ENCODE measurements at places on chromosomes 7 and 10.

DNA sequence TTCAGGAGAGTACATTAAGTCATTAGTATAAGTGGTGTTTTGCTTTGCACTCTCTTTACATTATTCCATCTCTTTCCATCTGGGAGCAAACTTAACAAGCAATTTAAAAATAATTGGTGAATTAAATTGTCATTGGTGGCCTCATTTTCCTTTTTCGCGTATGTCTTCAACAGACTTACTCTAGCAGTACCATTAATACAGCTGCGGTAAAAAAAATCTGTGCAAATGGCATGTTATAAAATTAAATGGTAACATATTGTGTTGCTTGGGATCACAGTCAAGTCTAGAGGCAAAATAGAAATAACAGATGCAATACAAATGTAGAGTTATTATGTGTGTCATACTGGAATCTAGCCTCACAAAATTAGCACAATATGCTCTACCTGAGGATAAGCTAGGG lies 322.4 kb downstream of the PCDH15 start:
- DNase-seq = no peak

DNA sequence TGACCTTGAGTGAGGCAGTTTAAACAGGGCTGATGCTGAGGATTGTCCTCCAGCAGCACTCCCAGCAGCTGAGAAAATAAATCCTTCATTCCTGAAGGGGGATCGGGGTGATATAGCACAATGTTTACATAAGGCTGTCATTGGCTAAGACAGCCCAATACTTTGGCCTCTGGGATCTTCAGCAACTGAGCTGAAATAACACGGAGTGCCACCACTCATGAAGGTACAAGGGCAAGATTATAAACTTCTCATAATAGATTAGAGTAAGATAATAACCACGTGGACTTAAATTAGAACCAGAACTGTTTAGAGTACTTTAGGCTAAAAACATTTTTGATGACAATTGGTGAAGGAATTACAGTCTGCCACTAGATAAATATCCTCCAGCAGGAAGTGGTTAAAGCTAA lies 70.0 kb upstream of the PAPSS2 start:
- DNase-seq = no peak

DNA sequence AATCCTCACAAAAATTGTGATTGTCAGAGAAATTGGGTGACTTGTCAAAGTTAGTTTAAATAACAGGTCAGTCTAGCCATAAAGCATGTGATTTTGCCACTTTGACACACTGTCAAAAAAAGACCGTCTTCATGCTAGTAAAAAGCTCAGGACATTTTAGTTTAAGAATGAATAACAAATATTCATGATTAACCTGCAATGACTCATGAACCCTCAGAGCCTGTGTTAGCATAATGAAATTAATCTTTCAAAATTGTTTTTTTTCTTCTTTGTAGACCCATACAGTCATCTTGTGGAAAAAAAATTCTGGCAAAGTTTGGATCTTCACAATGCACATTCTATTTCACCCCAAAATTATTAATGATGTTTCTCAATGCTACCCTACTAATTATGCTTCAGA lies 255.2 kb upstream of the POT1 start:
- DNase-seq = no peak

DNA sequence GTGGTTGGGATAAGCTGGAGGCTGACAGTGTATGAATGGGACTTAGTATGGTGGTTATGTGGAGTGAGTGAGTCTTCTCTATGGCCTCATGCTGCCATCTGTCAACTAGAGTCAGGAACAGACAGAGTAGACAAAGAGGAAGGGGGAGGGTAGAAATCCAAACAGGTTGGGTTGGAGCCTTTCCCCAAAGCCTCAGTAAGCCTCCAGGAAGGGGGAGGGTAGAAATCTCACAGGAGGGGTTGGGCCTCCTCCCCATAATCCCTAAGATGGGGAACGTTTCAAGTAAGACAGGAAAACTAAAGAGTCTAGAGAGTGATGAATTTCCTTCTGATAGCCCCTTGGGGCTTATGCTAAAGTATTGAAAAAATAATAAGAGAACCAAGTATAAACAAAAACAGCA lies 2.0 kb upstream of the AKR1B15 start:
- no peak for DNase-seq

GRCh38 chr7:47253650-47254080 lies 328.2 kb downstream of the TNS3 start:
- DNase-seq = peak; percentile 78

DNA sequence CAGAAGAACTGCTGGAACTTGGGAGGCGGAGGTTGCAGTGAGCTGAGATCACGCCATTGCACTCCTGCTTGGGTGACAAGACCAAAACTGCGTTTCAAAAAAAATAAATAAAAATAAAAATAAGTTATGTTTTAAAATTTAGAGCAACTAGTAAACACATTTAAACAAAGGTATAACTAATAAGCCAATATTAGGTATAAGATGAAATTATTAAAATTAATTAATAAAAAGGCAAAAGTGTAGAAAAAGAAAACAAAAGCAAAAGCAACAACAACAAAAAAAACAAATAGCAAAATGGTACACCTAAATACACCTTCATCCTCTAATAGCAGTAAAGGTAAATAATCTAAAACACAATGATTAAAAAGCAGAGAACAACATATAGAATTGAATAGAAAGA lies 6.2 kb upstream of the OR6B1 start:
- DNase-seq = no peak

- DNase-seq = no peak
These were observed 36.2 kb upstream of the DUSP5 start for GRCh38 chr10:110461530-110461929.

- no peak for DNase-seq
These were observed 48.4 kb downstream of the FGFBP3 start for GRCh38 chr10:91860885-91861284.

DNA sequence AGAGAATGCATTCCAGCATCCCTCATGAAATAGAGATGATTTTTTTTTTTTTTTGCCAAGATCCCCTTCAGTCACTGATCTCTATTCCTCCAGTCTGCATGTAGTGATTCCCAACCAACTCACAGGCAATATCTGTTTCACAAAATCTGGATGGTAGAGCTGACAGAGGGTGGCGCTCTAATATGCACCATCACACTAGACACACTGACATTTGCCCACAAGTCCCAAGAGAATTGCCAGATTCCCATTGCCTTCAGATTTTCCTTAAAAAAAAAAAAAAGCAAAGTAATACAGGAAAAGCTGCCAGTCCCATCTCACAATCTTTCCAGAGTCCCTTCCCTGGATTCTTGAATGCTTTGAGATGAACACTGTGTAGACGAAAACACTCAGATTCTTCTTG lies 301.0 kb downstream of the SORCS1 start:
- DNase-seq = no peak

DNA sequence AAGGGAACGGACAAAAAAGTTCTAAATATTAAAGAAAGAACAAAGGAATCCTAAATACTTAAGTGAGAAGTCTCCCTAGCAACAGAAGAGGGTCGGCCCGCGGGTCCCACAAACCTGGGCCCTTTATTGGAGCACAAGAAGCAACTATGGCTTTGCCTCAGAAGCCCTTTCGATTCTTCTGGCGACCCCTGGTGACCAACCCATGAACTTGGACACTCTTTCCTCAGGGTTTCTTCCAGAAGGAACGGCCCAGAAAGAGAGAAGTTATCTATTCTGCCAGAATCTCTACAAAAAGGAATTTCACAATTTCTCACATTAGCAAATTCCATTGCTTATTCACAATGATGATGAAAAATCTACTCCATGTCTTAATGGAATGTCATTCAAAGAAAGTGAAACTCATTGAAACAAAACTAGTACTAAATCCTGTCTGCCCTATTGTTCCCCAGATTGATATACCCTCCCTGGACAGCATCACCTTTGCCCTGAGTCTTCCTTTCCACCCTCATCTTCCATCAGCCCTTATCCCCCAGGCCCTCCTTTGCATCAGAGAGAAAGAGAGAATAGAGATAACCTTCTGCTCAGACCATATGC lies 43.7 kb downstream of the CPVL start:
- DNase-seq = peak; percentile 71

- DNase-seq = peak; percentile 78
These were observed 73.0 kb upstream of the CTTNBP2 start for GRCh38 chr7:117946151-117946633.

GRCh38 chr10:23892296-23892695 lies 316.6 kb upstream of the KIAA1217 start:
- DNase-seq = peak; percentile 59

DNA sequence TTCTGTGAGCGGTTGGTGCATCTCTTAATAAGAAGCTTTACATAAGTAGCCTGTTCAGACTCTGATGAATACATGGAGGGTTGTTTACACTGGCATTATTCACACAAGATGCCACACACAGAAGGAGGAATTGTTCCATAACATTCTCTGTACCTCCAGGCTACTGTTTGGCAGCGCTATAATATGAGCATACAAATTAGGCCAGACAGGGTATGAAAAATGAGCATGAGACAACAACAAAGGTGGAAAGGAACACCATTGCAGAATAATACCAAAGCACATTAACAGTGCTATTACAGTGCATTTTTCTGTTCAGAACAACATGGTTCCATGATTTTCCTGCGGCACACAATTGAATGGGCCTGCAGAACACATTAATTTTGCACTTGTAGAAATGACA lies 417.2 kb upstream of the C7orf33 start:
- no peak for DNase-seq

DNA sequence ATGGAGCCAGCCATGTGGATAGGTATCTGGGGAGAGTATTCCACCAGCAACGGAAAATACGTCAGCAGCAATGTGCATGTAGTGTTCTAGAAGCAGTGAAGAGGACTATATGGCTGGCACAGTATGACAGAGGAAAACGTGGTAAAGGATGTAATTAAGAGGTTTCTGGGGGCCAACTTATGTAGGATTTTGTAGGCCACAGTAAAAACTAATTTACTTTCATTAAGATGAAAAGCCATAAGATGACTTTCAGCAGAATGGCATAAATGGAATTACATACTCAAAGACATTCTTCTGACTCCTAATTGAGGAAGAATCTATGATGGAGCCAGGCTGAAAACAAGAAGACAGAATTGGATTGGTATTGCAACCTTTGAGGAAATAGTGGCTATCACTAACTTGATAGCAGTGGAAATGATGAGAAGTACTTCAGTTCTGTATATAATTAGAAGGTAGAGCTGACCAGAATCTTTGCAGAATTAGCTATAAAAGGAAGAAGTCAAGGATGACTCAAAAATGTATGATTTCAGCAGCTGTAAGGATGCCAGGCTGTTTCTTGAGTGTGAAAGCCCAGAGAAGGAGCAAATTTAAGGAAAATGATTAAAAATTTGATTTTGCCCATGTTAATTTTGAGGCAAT lies 156.7 kb downstream of the MBL2 start:
- no peak for DNase-seq

- DNase-seq = no peak
These were observed 77.9 kb upstream of the RHOBTB1 start for GRCh38 chr10:61021926-61022325.

- no peak for DNase-seq
These were observed 18.9 kb downstream of the CALML3 start for GRCh38 chr10:5543623-5544022.

- no peak for DNase-seq
These were observed 30.3 kb upstream of the HERPUD2 start for GRCh38 chr7:35725280-35725680.

DNA sequence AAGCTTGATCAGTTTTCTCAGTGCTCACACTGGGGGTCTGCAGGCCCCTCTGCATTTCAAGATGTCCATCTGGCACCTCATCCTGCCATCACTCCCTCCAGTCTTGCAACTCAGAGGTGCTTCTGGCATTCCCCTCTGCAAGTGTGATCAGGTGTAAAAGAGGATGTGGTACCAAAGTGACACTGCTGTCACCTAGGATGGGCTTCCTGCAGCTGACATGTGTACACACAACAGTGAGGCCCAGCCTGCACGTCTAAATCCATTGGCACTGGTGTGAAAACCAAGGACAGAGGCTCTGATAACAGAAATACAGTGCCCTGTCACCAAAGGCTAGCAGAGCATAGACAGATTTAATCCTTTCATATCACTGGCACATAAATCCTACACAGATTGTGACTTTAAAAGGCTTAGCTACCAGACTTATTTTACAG lies 162.5 kb upstream of the CELF2 start:
- DNase-seq = no peak

DNA sequence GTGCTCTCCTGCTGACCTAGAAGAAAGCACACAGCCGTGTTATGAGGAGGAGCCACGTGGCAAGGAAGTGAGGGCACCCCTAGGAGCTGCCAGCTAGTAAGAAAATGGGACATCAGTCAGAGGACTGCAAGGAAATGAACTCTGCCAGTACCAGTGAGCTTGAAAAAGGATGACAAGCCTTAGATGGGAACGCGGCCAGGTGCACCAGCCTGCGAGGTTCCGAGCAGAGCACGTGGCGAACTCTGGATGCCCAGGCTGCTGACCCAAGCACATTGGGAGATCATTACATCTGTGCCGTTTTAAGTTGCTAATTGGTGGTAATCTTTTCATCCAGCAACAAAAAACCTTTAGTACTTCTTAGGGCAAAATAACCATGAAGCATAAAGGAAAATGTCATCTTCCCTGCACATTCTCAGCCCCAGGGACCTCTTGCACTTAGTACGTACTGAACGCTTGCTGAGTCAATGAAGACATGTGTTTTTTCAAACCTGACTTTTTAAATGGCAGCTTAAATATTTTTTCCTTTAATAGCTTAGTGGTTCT lies 69.4 kb downstream of the AMZ1 start:
- peak; percentile 86 for DNase-seq

DNA sequence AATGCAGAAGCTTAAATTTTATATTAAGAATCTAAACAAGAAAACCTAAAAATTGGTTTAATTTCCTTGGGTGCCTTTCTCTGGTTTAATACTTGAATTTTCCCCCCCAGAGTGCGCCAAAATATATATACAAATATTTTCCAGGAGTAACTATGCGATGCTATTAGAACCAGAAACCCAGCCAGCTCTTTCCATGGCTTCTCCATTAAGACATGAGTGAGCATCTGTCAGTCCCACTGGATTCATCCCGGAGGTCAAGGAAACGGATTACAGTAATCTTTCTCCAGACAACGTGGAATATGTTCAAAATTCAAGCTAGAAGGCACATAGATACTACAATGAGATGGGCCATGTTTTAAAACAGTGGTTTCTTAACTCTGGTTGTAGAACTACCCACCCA lies 148.8 kb downstream of the TAX1BP1 start:
- no peak for DNase-seq

DNA sequence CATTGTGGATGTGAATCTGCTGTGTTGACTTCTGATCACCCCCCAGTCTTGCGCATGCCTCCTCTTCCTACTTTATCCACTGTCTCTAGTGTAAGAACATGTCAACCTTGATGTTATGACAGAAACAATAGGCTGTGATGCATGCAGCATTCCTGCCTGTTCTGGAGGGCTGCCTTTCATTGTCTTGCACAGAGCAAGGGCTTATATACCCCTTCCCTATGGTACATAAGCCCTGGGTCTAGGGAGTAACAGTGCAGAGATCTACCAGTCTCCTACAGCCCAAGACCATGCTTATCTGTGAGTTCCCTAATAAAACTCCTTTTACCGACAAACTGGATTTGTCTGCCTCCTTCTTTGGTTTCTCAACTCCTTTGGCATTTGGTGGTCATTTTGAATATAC lies 177.0 kb upstream of the STK17A start:
- no peak for DNase-seq

- DNase-seq = peak; percentile 66
These were observed 40.7 kb downstream of the TARP start for GRCh38 chr7:38232502-38233366.
